ENCODE measurements at places on chromosomes 4 and X. TPM values are rescaled to one million over a fixed set of nuclear protein-coding genes. Genes with fewer than 3 reads are reported as not detected.

DNA sequence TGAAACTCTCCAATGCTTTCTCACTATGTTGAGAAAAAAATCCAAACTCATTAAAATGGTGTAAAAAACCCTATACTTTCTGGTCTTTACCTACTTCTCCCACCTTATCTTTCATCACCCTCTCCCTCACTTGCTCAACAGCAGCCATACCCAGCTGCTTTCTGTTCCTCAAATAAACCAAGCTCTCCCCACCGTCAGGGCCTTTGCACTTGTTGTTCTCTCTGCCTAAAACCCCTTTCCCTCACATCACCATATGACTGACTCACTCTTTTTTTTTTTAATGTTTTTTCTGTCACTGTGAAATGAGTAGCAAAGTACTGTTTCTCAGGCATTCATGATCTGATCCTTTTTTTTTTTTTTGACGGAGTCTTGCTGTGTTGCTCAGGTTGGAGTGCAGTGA lies 122.3 kb upstream of the TMEM164 start:
- no peak for DNase-seq

GRCh38 chr4:10535912-10536311 lies 78.7 kb upstream of the ZNF518B start:
- no peak for DNase-seq

- no peak for DNase-seq
These were observed 22.4 kb downstream of the FAT1 start for GRCh38 chr4:186701273-186701672.

DNA sequence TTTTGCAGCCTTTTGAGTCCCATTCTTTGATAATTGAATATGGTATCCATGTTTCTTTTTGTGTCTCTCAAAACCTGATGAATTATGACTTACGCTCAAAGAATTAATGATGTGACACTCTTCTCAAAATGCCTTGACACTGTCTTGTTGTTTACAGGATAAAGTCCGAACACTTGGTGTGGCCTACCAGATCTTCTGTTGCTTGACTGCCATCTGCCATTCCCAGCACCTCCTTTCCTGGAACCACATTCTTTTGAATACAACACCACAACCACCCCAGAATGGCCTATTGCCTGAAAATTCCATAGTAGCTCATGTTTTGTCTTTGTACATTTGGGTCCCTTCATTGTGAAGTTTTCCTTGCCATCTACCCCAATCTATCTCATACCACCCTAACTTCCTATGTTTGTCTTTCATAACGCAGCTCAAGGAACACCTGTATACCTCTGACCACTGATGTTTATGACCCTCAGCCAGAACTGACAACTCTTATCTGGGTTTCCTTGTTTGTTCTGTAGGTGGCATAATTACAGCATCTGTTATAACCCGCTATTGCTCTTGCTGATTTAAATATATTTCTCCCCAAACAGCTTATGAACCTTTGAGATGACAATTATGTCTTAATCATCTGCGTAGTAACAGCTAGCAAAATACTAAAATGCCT lies 991.3 kb downstream of the RAB28 start:
- no peak for DNase-seq

DNA sequence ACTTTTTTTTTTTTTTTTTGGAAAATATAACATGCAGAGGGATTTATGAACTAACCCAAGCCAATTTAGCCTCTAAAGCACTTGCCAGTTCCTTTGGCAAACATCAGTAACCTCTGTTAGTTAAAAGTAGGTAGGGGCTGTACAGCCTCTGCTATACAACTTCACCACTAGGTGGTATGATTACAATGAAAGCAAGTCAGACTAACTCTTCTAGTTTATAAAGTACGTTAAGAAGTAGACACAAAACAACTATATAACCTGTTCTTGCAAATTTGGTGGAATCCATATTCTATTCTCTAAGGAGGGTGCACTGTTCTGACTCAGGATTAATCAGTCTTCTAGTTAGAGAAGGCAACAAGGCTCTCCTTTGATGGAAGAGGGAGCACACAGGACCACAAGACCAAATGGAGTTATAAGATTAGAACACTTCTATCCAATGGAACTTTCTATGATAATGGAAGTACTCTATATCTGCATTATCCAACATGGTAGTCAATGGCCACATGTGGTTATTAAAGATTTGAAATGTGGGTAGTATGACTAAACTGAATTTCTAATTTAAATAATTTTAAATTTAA lies 12.8 kb downstream of the AIMP1 start:
- DNase-seq: peak; percentile 56

- no peak for DNase-seq
These were observed 100.6 kb downstream of the PPP2R2C start for GRCh38 chr4:6371812-6372211.

- no peak for DNase-seq
These were observed 116.9 kb downstream of the EFNB1 start for GRCh38 chrX:68945603-68946228.

DNA sequence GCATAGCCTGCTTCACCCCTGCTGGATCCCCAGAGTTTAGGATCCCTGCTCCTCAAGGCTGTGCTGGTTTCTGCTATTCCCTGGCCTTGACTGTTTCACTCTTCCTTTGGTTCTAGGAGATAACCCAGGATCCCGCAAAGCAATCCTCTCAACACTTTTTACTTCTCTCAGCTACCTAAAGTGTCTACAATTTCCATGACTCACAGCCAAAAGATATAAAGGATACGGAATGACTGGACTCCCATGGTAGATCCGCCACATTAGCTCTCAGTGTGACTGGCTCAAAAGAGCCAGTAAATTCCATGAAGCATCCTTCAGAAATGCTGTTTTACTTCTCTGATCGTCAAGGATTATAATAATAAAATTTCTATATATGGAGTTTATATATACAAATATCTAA lies 66.3 kb upstream of the TMEM164 start:
- no peak for DNase-seq

DNA sequence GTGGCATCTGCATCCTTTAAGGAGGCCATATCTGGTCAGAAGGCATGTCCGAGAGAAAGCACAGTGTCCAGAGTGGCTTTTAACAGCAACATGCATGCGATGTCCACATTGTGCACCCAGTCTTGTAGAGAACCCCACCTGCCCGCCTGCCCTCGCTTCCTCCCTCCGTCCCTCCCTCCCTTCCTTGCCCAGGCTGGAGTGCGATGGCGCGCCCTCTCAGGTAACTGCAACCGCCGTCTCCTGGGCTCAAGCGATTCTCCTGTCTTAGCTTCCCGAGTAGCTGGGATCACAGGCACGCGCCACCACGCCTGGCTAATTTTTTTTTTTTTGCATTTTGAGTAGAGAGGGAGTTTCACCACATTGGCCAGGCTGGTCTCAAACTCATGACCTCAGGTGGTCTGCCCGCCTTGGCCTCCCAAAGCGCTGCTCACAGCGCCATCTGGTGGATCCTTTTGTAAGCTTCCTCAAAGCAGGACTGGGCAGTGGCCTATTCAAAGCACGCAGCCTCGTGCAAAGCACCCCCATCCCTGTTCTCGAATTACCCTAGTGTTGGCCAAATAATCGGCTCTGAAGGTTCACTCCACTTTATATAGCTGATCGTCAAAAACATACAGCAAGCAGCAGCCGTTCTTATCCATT lies 15.0 kb downstream of the BRCC3 start:
- peak; percentile 29 for DNase-seq

- no peak for DNase-seq
These were observed 144.0 kb upstream of the NAP1L5 start for GRCh38 chr4:88841635-88842034.

The ADGRG2 gene
- total RNA-seq: not detected

The ZNF157 gene
- 0.54 TPM for total RNA-seq

The TNMD gene
- total RNA-seq: not detected

The JAKMIP1 gene
- total RNA-seq: not detected

The MYOZ2 gene
- not detected for total RNA-seq

The HPGD gene
- total RNA-seq: 18.3 TPM

The NOCT gene
- 24.5 TPM for total RNA-seq

Measured in hematopoietic multipotent progenitor cell (in vitro differentiated cells).